ENCODE measurements at places on chromosomes 2 and 18.

- DNase-seq = no peak
These were observed 64.9 kb downstream of the C1D start for GRCh38 chr2:67997903-67998302.

GRCh38 chr2:113278742-113279139 lies at the start of gene PAX8:
Gene PAX8, minus strand, starts transcription at chr2:113278921. Its CDS starts 527 bp downstream, at chr2:113278394.
- no peak for DNase-seq

GRCh38 chr2:66448136-66448991 lies 13.4 kb downstream of the MEIS1 start:
- DNase-seq = no peak

DNA sequence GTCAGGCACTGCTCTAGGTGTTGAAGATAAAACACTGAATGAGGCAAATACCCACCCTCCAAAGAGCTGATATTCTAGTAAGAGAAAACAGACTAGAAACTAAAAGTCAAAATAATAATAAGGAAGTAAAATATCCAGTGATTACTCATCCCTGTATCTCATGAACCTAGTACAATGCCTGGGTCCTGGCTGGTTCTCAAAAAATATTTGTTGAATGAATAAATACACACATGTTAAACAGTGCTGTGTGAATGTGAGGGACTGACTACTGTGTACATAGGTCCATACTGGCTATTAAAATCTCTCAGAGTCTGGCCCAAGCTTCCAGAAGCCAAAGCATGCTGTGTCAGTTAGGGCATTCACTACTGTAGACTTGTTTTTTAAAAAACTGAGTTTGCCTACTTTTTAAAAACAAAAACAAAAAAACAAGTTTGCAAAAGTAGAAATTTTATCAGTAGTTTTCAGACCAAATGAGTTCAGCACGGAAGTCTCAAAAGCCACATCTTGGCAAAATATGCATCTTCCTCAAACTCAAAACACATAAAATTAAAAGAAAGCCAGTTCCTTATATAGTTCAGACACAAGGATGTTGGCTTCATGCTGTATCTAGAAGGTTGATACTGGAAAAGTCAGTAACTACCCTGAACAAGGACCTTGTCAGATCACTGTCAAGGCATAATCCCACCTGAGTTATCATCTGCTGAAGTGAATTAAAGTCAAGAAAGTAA lies 136.2 kb downstream of the THADA start:
- DNase-seq = no peak

GRCh38 chr2:113755835-113756354 lies 547 bp downstream of the SLC35F5 start:
- no peak for DNase-seq

- no peak for DNase-seq
These were observed 111.2 kb upstream of the FSHR start for GRCh38 chr2:49265471-49265870.

- DNase-seq = no peak
These were observed 1249.6 kb downstream of the CNTNAP5 start for GRCh38 chr2:125274718-125275117.

DNA sequence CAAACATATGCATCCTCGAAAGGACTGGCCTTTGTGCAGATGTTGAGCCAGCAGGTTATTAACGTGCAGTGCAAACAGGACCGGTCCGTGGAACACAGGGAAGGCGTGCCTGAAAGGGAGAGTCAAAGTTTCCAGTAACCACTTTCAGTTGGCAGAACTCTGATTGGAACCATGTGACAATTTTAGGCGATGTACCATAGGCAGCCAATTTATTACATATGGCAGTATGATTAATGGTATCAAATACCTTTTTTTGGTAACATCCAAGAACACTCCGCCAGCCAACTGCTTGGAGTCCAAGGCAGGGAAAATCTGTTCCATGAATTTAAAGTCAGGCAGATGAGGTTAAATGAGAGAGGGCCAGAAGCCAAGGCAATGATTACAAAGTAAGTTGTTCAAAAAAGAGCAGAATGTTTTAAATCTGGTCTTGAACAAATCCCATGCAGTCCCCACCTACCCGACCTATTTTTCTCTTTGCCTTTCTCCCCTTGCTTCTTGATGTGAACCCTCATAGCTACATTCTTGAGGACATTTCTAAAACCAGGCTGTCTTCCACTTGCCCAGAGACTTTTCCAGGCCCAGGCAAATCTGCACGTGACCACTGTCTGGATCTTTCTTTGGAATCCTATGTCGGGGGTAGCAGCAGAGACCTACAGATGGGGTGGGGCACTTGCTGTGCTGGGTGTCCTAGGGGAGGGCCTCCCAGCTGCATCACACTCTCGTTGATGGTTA lies 351.7 kb downstream of the HRH4 start:
- DNase-seq = no peak

- DNase-seq = no peak
These were observed 684.2 kb downstream of the EPHA4 start for GRCh38 chr2:220887876-220888275.

GRCh38 chr18:38453880-38454279 lies 888.3 kb upstream of the CELF4 start:
- DNase-seq = no peak

DNA sequence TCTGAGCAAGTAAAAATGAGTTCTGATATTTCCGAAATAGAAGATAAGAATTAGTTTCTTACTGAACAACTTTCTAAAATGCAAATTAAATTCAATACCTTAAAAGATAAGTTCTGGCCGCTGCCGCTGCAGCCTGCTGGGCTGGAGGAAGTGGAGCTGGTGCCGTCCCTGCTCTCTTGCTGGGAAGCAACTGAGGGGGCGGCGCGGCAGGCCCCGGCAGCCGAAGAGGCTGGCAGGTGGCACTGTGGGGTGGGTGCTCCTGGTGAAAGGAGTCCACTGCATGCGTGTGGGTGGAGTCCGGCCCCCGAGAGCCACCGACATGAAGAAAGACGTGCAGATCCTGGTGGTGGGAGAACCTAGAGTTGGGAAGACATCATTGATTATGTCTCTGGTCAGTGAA lies 89.5 kb upstream of the ZNF519 start:
- DNase-seq = no peak

DNA sequence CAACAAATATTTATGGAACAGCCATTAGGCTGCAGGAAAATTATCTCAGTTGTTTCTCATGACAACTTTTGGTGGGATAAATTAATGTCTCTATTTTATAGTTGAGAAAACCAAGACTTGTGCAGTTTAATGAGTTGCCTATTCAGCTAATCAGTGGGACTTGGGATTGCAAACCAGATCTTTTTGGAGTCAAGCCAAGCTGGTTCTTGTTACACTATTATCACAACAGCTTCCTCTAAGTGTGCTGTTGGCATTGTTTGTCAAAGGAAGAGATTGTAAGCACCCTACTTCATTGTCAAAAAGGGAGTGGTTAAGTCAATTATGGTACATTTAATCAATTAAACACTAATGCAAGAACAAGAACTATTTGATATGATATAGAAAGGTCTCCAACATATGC lies 119.2 kb downstream of the PAX3 start:
- DNase-seq = no peak

- DNase-seq = no peak
These were observed 99.5 kb upstream of the RNF152 start for GRCh38 chr18:61992285-61992684.

DNA sequence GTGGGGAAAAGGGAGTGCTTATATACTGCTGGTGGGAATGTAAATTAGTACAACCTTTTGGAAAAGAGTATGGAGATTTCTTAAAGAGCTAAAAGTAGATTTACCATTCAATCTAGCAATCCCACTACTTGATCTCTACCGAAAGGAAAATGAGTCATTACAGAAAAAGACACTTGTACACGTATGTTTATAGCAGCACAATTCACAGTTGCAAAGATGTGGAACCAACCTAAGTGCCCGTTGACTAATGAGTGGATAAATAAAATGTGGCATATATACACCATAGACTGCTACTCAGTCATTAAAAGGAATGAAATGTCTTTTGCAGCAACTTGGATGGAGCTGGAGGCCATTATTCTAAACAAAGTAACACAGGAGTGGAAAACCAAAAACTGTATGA lies 29.5 kb downstream of the FLACC1 start:
- DNase-seq = no peak

DNA sequence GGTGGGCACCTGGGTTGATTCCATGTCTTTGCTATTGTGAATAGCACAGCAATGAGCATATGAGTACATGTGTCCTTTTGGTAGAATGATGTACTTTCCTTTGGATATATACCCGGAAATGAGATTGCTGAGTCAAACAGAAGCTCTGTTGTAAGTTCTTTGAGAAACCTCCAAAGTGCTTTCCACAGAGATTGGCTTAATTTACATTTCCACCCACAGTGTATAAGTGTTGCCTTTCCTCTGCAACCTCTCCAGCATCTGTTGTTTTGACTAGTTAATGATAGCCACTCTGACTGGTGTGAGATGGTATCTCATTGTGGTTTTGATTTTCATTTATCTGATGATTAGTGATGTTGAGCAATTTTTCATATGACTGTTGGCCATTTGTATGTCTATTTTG lies 194.8 kb downstream of the ZNF804A start:
- no peak for DNase-seq

Data from stimulated activated CD4-positive, alpha-beta T cell treated with anti-CD3 and anti-CD28 coated beads, Interleukin-1b, Interleukin-23, amount 100 ng/mL, for 4 hours (primary cell).